ENCODE measurements at places on chromosomes 13 and 19. TPM values are rescaled to one million over a fixed set of nuclear protein-coding genes. Genes with fewer than 3 reads are reported as not detected.

DNA sequence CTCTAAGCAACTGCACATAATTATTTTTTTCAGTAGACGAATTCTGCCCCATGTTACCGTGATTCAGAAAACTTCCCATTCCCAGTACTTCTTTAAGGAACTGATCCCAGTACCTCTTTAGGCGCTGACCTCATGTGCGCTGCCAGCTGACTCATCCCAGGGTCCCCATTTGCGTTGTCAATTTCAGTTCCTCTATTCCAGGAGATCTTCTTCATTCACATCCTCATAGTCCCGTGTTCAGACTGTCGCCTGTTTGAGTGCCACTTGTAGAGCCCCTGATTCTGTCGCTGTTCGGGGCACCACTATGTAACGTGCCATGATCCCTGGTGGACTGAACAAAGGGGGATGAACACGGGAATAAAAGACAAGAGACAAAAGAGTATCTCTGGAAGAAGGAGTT lies 16.4 kb downstream of the FPR3 start:
- DNase-seq: no peak

Gene ZNF580
- total RNA-seq: 7.8 TPM

Gene MEIOSIN
- not detected for total RNA-seq

DNA sequence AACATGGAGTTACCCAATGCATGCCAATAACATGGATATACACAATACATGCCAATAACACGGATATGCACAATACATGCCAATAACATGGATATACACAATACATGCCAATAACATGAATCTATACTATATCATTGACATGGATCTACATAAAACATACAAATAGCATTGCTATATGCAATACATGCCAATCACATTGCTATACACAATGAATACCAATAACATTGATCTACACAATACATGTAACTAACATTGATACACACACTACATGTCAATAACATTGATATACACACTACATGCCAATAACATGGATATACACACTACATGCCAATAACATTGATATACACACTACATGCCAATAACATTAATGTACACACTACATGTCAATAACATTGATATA lies 932 bp upstream of the PIP5K1C start:
- no peak for DNase-seq

Gene TUBA3C
- total RNA-seq: not detected
